Karpas-422 (cell line): ENCODE measurements at places on chromosomes 3 and 15.

- DNase-seq, result no peak
Measured at GRCh38 chr15:99211926-99212325, 37.5 kb downstream of the TTC23 start.

GRCh38 chr15:57393061-57393460 lies 16.8 kb downstream of the CGNL1 start:
- DNase-seq, result no peak

GRCh38 chr3:186067360-186068242 lies 41.3 kb downstream of the ETV5 start:
- peak; percentile 43 for DNase-seq

DNA sequence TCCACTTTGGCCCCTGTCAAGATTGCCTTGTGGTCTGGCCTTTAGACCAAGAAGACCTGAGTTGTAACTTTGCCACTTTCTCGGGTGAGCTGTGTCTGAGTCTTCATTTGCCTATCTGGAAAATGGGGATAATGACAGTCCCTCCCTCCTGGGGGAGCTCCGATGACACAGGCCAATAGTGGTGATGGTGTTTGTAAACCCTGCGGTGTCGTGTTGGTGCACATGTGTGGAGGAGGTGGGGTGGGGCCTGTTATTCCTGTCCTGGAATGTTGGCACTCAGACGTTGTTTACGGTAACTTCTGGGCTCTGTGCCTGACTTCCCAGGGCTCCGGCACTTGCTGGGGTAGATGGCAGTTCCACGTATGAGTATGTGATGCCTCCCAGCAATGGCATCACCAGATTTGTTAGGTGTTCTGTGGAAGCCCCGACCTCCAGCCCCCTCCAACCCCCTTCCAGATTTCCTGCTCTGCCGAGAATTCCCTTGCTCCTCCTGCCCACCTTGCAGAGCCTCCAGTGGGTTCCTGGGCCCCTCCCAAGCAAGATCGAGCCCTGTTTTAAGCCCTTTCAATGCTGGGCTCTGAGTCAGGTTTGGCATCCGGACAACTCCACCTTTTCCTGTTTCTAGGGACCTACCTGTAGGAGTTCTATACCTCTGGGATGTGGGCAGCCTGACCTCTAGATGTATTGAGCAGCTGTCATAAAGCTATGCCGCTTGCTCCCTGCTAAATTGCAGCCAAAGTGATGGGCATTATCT lies 31.4 kb downstream of the HRH1 start:
- no peak for DNase-seq

- no peak for DNase-seq
Measured at GRCh38 chr15:90029024-90029423, 27.9 kb downstream of the ZNF710 start.

- peak; percentile 47 for DNase-seq
Measured at GRCh38 chr3:189144645-189145044, 27.1 kb upstream of the TPRG1 start.

DNA sequence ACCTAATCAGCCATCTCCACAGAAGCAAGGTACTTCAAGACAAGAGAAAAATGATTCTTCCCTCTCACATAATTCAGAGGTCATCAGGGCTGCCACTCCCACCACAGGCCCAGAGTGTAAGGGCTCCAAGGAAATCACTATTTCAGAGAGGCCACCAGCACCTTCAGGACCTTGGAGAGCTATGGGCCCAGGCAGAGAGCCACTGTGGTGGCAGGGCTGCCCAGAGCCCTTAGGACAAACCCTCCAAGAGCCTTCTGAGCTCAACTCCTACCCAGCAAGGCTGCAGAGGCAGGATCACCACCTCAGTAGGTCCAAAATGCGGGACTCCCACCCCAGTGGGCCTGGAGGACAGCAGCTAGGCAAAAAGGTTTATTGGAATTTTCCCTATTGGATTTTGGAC lies 17.9 kb upstream of the FAN1 start:
- no peak for DNase-seq

GRCh38 chr15:83694015-83694414 lies 40.1 kb downstream of the ADAMTSL3 start:
- DNase-seq, result no peak

DNA sequence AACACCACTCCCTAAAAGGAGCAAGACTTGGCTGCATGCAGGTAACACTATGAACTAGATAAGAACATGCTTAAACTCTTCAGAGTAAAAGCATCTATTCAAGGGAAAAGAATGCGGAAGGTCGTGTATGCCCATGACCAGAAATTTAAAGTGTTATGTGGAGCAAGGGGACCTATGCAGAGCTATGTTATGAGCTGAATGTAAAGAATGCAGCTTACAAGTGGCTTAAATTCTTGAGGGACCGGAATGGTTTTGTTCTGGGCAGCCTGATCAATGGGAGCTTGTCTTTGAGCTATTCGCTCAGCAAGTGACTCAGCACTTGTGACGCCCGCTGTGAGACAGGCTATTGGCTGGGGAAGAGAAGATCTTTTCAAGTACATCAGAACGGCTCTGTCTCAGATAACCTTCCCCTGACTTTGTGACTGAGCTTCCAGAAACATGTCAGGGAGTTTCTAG lies 367.5 kb upstream of the THBS1 start:
- no peak for DNase-seq

DNA sequence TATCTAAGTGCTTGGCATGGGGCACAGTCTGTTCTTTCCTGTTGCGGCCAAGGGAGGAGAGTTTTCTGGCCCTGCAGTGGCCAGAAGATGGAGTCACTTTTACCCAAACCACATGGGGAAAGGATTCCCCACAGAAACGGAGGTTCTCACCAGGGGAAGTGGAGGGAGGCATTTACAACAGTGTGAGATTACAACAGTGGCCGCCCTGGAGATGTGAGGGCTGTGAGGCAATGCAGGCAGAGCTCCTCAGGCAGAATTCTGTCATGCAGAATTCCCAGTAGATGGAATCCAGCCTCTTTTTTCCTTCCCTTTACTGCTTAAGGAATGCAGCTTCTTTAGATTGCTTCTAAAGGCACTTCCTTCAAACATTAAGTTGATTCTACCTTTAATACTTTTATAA lies 83.1 kb downstream of the CACNA1D start:
- DNase-seq, result no peak

- DNase-seq, result no peak
Measured at GRCh38 chr3:149949181-149949580, 21.5 kb downstream of the PFN2 start.

- DNase-seq, result no peak
Measured at GRCh38 chr3:107797586-107797985, 274.8 kb downstream of the BBX start.

DNA sequence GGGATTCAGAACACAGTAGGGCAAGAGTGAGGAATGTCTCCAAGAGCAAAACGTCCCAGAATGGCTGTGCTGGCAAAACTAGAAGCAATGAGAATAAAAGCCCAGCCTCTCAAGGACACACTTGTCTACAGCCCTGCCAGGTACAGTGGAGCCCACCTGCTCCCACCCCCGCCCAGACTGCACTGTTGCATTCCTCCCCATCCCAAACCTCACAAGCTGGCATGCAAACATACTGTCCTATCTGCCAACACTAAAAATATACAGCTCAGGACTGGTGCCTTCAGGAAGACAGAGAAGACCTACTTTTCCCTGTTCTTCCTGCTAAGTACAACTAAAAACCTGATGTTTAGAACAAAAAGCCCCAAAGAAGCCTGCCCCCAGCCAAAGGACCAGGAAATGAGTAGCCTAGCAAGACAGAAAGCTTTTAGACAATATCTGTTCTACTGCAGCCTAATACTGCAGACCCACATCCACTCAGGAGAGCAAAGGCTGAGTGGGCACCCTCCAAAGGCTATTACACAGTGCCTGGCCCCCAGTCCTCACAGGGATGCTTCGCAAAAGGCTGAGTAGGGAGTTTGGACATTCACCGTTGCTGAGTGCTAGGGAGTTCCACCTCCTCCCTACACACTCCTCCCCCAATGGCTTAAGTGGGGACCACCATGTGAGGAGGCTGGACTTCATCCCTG lies 13.5 kb downstream of the OCA2 start:
- no peak for DNase-seq

DNA sequence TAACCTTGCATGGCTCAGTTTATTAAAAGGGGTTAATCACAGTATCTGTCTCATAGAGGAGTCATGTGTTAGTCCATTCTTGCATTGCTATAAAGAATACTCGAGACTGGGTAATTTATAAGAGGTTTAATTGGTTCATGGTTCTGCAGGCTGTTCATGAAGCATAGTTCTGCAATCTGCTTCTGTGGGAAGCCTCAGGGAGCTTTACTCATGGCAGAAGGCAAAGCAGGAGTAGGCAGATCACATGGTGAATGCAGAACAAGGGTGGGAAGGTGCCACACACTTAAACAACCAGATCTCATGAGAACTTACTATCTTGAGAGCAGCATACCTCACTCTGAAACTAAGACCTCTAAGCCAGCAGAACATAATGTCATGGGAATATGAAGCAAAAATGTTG lies 42.2 kb upstream of the PTX3 start:
- DNase-seq, result no peak

GRCh38 chr3:30951826-30952225 lies 57.4 kb upstream of the GADL1 start:
- no peak for DNase-seq

DNA sequence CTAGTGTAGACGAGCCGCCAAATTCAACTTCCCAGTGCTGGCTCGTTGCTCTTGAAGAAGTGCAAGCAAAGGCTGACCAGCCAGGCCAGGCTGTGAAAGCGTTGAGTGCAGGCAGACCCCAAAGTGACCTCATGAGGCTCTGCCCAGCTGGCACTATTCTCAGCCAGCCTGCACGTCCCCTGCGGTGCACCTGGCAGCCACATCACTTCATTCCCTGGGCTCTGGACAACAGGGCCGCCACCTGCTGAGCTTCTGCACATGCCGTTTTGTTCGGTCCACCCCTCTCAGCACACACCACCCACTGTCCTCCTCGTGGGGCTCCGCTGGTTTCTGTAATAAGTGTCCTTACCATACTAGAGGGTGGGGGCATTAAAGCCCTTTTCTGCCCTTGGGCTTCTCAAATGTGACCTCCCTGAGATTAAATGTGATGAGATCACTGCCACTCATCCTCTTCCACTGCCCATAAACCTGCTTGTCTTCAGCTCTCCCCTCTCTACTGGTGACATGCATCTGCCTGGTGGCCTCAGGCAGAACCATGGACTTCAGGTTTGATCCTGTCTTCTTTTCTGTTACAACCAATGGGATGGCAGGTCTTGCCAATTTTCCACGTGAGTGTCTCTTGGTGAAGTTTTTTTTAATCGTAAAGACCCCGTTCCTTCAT lies 6.1 kb downstream of the RASGRF1 start:
- no peak for DNase-seq

DNA sequence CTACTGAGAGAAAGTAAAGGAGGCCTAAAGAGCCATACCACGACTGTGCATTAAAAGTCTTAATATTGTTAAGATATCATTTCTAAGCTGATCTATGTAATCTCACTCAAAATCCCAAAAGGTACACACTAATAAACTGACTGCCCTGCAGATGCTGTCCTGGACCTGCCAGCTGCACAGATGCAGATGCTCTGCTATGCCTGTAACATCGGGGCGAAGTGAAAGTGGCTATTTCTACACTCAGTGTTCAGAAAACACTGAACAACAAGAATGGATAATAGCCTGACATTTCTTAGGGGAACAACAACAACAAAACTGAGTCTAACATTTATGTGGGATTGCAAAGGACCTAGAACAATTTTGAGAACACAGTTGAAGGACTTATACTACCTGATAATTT lies 31.9 kb downstream of the RAD18 start:
- DNase-seq, result no peak

GRCh38 chr3:59006634-59007517 lies 42.9 kb downstream of the CFAP20DC start:
- DNase-seq, result peak; percentile 15

DNA sequence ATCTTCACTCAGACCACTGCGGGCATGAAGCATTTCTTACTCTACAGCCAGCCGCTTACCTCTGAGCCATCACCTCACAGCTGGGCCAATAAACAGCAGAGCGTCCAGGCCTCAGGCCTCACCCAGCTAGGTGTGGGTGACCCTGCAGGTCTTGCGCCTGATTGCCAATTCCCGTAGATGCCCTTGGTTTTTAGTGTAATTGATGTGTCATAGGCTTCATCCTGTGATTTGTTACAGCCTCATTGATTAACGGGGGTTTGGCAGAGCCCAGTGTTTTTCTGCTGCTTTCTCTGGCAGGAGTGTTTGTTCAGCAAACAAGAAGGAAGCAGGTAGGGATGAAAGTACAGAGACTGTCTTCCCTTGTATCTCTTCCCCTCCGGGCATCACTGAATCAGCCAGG lies 49.6 kb upstream of the BNIP2 start:
- DNase-seq, result no peak

DNA sequence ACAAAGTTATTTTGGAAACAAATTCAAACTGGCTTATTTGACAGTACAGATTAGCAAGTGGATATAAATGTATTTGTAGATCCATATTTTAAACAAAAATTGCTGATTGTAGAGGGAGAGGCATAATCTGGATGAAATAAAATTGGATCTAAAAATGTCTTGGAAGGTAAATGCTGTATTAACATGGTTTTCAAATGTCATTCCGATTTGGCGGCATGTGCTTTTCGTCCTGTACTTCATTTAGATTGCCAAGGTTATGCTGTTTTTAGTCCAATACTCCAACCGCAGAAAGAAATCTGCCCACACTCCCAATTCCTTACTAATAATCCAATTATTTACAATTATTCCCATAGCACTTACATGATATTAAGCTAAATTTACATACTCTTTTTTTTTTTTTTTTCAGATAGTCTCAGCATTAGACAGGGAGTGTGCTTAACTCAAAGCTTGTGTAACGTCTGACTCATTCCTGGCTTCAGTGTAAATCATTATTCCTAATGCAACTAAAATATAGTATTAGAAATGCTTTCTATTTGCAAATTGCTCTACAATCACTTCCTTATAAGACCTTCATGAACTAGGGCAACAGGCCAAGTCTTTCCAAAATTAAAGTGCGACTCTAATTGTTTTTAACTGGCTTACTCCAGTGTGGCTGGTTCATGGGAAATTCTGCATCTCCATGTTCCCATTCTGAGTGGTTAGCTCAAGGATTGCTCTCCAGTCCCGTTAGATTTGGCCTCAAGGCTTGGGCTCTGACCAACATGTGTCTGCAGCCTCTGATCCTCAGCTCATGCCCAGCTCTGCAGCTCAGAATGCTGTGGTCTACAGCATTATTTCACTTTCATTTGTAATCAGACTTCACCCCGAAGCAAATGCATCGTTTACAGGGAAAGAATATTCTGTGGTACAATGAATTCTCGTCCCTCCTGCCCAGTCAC lies 103.9 kb downstream of the FBN1 start:
- DNase-seq, result no peak
